A673 (cell line): ENCODE measurements at places on chromosomes 1 and 21. TPM values are rescaled to one million over a fixed set of nuclear protein-coding genes. Genes with fewer than 3 reads are reported as not detected.

MRPS21 gene
- total RNA-seq, result 88.5 and 96.3 TPM in 2 replicates

SLC22A15 gene
- 0.39 and 0.52 TPM in 2 replicates for total RNA-seq

PRDX1 gene
- 947 and 1,108 TPM in 2 replicates for total RNA-seq

C1orf116 gene
- total RNA-seq, result 0.09 and 0.13 TPM in 2 replicates

IL10 gene
- total RNA-seq, result not detected in 2 replicates

SELP gene
- not detected in 2 replicates for total RNA-seq

AADACL3 gene
- total RNA-seq, result not detected in 2 replicates

NR1I3 gene
- not detected in 2 replicates for total RNA-seq

RER1 gene
- total RNA-seq, result 152 and 154 TPM in 2 replicates

PDZK1IP1 gene
- not detected in 2 replicates for total RNA-seq

DNA sequence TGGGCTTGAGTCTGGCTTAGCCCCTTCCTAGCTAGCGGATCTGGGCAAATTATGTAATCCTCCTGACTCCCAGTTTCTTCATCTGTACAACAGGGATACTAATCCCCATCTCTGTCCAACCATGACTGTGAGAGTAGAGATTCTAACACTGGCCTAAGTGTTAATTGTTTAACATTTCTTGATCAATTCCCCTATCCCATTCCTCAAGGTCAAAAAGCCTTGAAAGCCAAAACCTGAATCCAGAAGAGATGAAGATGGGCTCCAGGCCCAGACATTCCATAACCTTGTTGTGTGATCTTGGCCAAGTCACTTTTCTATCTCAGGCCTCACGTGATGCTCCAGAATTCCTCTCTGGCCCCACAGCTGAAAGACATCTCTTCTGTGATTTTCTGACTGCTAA lies 18.8 kb upstream of the PHLDA3 start:
- H3K27ac ChIP-seq, result peak overlapping the region; percentile 47
- no peak overlapping the region for H3K4me3 ChIP-seq
- no peak for DNase-seq

GRCh38 chr1:117116090-117116783 lies 5.3 kb downstream of the TRIM45 start:
- H3K4me1 ChIP-seq, result no peaks in the 10 kb centered on the region
- no peak for DNase-seq
- no peak overlapping the region for H3K4me3 ChIP-seq

DNA sequence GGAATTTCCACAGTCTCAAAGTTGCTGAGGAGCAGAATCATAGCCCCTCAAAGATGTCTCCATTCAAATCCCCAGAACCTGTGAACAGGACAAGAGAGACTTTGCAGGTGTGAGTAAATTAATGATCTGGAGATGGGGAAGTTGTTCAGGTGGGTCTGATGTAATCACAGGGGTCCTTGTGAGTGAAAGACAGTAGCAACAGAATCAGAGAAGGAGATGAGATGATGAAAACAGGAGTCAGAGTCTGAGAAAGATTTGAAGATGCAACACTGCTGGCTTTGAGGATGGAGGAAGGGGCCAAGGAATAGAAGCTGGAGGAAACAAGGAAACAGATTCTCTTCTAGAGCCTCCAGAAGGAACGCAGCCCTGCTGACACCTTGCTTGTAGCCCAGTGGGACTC lies 81.5 kb downstream of the SELENOF start:
- no peak overlapping the region for H3K27ac ChIP-seq
- no peaks in the 10 kb centered on the region for H3K27me3 ChIP-seq
- H3K4me1 ChIP-seq, result no peaks in the 10 kb centered on the region
- H3K4me3 ChIP-seq, result no peak overlapping the region

- no peak overlapping the region for H3K27ac ChIP-seq
- H3K27me3 ChIP-seq, result peaks cover 13% of the 10 kb centered on the region
- DNase-seq, result no peak
- H3K36me3 ChIP-seq, result no peaks in the 10 kb centered on the region
Measured at GRCh38 chr1:13896932-13897331, 196.9 kb downstream of the PRDM2 start.

GRCh38 chr1:15945011-15945831 lies 30.7 kb downstream of the ZBTB17 start:
- no peak overlapping the region for H3K27ac ChIP-seq
- peaks cover 18% of the 10 kb centered on the region for H3K4me1 ChIP-seq
- peaks cover 67% of the 10 kb centered on the region for H3K36me3 ChIP-seq
- H3K27me3 ChIP-seq, result no peaks in the 10 kb centered on the region
- DNase-seq, result no peak
- no peak overlapping the region for H3K4me3 ChIP-seq

GRCh38 chr1:58848818-58849411 lies 65.1 kb upstream of the JUN start:
- no peak overlapping the region for H3K4me3 ChIP-seq
- no peak overlapping the region for H3K27ac ChIP-seq

DNA sequence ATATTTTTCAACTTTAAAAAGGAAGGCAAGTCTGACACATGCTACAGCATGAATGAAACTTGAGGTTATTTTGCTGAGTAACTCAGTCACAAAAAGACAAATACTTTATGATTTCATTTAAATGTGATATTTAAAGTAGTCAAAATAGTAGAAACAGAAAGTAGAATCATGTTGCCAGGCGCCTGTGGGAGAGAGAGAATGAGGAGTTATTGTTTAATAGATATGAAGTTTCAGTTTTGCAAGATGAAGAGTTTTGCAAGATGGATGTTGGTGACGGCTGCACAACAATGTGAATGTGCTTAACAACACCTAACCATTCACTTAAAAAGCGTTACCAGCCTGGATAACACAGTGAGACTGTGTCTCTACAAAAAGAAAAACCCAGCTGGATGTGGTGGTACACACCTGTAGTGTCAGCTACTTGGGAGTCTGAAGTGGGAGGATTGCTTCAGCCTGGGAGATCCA lies 20.7 kb upstream of the ATP1A1 start:
- H3K36me3 ChIP-seq, result no peaks in the 10 kb centered on the region
- H3K4me3 ChIP-seq, result no peak overlapping the region
- DNase-seq, result no peak
- no peaks in the 10 kb centered on the region for H3K27me3 ChIP-seq
- H3K27ac ChIP-seq, result peak overlapping the region; percentile 83
- H3K4me1 ChIP-seq, result peaks cover 57% of the 10 kb centered on the region

- H3K27me3 ChIP-seq, result no peaks in the 10 kb centered on the region
- no peaks in the 10 kb centered on the region for H3K36me3 ChIP-seq
- DNase-seq, result no peak
- no peak overlapping the region for H3K4me3 ChIP-seq
- H3K4me1 ChIP-seq, result no peaks in the 10 kb centered on the region
- H3K27ac ChIP-seq, result no peak overlapping the region
Measured at GRCh38 chr1:201916649-201917249, 28.1 kb downstream of the SHISA4 start.

- H3K4me3 ChIP-seq, result no peak overlapping the region
- peak overlapping the region; percentile 42 for H3K27ac ChIP-seq
- no peaks in the 10 kb centered on the region for H3K27me3 ChIP-seq
- no peak for DNase-seq
- peaks cover 19% of the 10 kb centered on the region for H3K4me1 ChIP-seq
- peaks cover 19% of the 10 kb centered on the region for H3K36me3 ChIP-seq
Measured at GRCh38 chr1:159922511-159923202, 2.6 kb downstream of the TAGLN2 start.

DNA sequence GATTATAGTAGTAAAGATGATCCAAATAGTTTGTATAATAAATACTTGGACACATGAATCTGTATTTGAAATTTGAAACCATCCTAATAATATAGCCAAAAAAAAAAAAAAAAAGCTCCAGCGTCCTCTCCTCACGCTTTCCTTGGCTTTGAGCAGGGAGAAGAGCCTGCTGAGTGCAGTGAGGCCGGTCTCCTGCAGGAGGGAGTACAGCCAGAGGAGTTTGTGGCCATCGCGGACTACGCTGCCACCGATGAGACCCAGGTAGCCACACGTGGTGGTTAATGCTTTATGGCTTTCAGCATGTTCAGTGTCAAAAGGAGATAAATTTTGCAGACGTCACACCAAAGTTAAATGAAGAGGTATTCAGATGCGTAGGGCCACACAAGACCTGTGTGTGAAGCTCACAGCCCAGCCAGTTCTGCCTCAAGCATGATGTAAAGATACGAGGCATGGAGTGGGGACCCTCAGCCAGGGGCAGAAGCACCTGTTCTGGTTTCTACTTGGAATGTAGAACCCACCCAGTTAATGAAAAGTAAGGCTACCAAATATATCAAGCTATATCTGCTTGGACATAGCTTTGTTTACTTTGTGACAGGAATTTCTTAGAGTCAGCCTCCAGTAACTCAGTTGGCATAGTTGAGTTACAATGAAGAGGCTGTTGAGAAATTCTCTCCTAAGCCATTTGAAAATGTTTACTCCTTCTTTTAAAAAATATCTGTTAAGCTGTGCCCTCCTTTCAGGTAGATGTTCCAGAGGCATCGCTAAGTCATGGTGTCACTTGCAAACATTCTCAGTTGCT lies 8.1 kb downstream of the PRMT2 start:
- H3K27me3 ChIP-seq, result no peaks in the 10 kb centered on the region
- no peak for DNase-seq
- H3K27ac ChIP-seq, result no peak overlapping the region
- H3K36me3 ChIP-seq, result peaks cover 48% of the 10 kb centered on the region
- peaks cover under 1% of the 10 kb centered on the region for H3K4me1 ChIP-seq

DNA sequence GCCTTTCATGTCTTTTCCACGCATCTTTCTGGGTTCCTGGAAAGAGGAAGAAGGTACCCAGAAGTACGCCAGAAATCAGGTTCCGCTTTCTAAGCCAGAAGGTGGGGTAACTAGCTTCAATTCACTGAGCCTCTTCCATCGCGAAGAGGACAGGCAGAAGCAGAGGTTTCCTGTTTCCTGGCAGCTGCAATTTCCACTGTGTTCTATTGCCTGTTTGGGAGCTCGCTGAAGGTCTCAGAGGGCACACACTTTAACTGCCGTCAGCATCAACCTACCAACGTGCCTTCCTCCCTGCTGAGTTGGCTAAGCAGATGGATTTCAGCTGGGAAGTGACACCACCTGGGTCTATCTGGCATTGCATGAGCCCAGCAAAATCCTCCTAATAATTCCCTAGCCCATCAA lies 10.0 kb downstream of the NCF2 start:
- no peaks in the 10 kb centered on the region for H3K27me3 ChIP-seq
- no peaks in the 10 kb centered on the region for H3K36me3 ChIP-seq
- no peak overlapping the region for H3K4me3 ChIP-seq
- H3K27ac ChIP-seq, result no peak overlapping the region

DNA sequence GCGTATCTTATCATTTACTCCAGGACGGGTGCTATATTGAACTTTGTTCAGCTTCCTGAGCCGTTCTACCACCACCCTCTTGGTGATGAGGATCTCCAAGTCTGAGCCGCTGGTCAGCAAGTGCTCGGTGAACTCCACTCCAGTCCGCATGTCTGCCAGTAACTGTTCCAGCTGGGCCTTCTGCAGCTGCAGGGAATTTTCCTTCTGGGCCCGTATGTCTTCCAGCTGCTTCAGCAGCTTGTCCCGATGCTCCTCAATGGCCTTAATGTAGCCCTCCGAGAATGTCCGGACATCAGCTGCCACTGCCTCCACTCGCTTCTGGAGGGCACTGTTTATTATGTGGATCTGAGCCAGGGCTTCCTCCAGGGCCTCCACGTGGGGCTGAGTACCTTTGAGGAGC lies 3.4 kb downstream of the TRIM45 start:
- no peak overlapping the region for H3K4me3 ChIP-seq
- H3K36me3 ChIP-seq, result no peaks in the 10 kb centered on the region
- no peaks in the 10 kb centered on the region for H3K27me3 ChIP-seq
- H3K4me1 ChIP-seq, result no peaks in the 10 kb centered on the region
- H3K27ac ChIP-seq, result no peak overlapping the region

DNA sequence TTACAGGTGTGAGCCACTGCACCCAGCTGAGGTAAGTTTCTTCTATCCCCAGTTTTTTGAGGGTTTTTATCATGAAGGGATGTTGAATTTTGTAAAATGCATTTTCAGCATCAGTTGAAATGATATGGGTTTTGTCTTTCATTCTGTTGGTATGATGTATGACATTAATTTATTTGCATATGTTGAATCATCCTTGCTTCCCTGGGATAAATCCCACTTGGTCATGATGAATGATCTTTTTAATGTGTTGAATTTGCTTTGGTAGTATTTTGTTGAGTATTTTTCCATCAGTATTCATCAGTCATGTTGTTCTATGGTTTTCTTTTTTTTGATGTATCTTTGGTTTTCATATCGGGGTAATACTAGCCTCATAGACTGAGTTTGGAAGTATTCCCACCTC lies 141.0 kb downstream of the RPS6KC1 start:
- H3K27me3 ChIP-seq, result no peaks in the 10 kb centered on the region
- DNase-seq, result no peak
- no peak overlapping the region for H3K4me3 ChIP-seq
- H3K4me1 ChIP-seq, result no peaks in the 10 kb centered on the region
- H3K36me3 ChIP-seq, result no peaks in the 10 kb centered on the region
- H3K27ac ChIP-seq, result no peak overlapping the region

DNA sequence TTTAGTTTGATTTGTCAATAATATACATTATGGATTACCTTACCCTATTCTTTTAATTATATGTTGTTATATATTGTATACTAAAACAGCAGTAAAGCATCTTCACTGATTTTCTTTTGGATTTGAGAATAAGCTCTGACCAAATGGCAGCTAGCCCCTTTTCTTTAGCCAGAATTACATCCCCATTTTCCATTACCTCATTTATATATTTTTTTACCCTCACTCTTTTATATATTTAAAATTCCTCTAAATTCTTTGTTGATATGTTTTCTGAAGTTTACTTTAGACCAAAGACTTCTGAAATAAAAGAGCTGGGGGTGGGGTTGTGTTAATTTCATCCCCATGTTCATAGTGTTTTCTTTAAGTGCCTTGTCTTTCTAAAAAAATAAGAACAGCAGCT lies 24.6 kb downstream of the ANGPTL1 start:
- no peaks in the 10 kb centered on the region for H3K27me3 ChIP-seq
- no peak overlapping the region for H3K4me3 ChIP-seq
- H3K4me1 ChIP-seq, result no peaks in the 10 kb centered on the region
- H3K27ac ChIP-seq, result no peak overlapping the region
- no peak for DNase-seq

DNA sequence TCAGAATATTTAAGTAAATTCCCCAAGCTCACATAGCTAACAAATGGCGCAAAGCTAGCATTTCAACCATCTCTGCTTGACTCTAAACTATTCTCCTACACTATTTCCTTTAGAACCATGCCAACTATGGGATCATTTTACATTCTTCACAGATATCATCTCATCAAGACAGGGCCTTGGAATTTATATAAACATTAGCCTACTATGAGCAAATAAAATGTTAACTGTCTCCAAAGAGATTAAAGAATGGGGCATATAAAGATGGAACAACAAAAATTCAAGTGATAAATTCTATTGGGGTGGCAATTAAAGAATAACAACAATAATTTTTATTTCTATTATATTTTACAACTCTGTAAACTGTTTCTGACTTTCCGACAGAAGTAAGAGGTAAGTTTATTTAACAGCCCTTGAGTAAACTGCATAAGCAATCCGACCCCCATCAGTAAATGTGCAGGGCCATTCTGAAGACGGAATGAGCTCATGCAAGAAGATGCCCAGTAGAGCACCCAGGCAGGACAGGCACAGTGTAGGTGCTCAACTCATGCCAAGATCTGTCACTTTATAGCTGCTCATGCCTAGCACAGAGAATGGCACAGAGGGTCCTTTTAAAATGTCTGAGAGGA lies 261.9 kb downstream of the VAV3 start:
- no peaks in the 10 kb centered on the region for H3K36me3 ChIP-seq
- H3K4me1 ChIP-seq, result no peaks in the 10 kb centered on the region
- no peaks in the 10 kb centered on the region for H3K27me3 ChIP-seq
- no peak overlapping the region for H3K27ac ChIP-seq
- no peak overlapping the region for H3K4me3 ChIP-seq
- DNase-seq, result no peak

- no peak overlapping the region for H3K4me3 ChIP-seq
- H3K27ac ChIP-seq, result no peak overlapping the region
- DNase-seq, result peak; percentile 7
Measured at GRCh38 chr1:91507328-91507727, 6.7 kb downstream of the CDC7 start.

- DNase-seq, result no peak
- no peak overlapping the region for H3K4me3 ChIP-seq
Measured at GRCh38 chr21:44810779-44811178, 7.1 kb downstream of the SUMO3 start.
